Fibroblast of pulmonary artery (primary cell): ENCODE measurements at places on chromosomes 3 and 15.

GRCh38 chr15:78695046-78695671 is 54.1 kb upstream of the CHRNB4 start:
- no peak for DNase-seq

DNA sequence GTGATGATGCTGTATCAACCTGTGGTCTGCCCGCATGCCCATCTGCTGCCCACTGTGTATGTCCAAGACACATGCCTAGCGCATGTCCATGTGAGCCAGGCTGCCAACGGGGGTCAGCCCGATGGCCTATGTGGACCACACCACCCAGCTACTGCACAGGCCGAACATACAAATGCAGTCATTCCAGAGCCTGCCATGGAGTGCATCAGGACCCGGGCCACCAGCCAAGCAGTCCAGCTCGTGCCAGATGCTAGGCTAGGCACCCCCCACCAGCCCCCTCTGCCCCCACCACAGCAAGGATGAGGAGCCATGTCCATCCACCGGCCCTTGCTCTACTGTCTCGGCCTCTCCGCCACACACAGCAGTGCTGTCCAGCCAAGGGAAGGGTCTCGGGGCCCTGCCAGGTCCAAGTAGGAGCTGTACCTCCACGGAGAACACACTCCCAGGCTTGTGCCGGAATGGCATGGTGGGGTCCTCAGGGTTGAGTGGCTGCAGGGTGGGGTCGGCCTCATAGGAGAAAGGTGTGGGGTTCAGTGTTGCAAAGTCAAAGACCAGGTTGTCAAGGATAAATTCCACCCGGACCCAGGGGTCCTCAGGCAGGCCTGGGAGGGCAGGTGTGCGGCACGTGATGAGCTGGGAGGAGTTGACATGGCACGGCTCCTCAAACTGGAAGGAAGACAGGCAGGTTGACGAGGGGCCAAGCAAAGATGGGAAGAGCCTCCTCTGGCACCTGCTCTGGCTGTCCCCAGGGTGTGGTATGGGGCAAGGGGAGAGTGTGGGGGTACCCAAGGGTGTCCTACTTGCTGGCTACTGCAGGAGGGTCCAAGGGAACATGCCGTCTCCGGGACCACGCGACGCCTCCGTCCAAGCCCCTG is 15.3 kb downstream of the PLXNB1 start:
- no peak for DNase-seq

DNA sequence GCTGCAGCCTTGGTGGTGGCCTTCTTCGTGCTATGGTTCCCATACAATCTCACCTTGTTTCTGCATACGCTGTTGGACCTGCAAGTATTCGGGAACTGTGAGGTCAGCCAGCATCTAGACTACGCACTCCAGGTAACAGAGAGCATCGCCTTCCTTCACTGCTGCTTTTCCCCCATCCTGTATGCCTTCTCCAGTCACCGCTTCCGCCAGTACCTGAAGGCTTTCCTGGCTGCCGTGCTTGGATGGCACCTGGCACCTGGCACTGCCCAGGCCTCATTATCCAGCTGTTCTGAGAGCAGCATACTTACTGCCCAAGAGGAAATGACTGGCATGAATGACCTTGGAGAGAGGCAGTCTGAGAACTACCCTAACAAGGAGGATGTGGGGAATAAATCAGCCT is 10.4 kb downstream of the CYP8B1 start:
- no peak for DNase-seq

DNA sequence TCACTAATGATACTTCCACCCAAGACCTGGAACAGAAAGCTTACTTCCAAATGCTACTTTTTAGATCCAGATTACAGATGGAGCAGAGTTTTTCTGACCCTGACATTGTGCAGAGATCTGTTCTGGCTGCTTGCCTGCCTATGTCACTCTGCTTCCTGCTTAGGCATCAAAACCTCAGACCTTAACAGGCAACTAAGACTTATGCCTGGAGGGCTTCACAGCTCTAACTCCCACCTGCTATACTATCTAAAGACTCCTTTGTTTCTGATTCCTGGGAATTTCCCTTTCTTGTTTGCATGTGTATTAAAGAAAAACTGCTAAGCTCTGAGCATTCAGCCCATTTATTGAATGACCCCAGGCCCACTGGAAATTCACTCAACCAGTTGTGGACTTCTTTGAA is 157.4 kb upstream of the NPHP3 start:
- DNase-seq, result no peak

GRCh38 chr15:90036343-90036742 is 35.2 kb downstream of the ZNF710 start:
- DNase-seq, result no peak

DNA sequence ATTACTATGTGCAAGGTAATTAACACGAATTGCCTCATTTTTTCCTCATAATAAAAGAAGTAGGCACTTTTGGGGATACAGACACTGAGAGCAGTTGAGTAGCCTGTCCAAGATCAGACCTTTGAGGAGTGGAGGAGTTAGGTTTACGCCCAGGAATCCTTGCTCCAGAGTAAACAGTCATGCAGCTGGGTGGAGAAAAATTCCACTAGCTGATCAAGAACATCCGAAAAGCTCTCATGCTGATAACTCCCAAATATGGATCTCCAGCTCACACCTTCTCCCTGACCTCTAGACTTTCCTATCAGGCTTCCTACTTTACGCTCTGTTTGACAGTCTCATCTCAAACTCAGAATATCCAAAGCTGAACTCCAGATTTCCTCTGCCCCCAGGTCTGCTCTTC is 53.3 kb downstream of the ST6GAL1 start:
- DNase-seq, result no peak

- no peak for DNase-seq
Observed at GRCh38 chr15:30979457-30979856, 12.0 kb downstream of the MTMR10 start.

- DNase-seq, result no peak
Observed at GRCh38 chr3:77412584-77412983, 372.7 kb downstream of the ROBO2 start.

DNA sequence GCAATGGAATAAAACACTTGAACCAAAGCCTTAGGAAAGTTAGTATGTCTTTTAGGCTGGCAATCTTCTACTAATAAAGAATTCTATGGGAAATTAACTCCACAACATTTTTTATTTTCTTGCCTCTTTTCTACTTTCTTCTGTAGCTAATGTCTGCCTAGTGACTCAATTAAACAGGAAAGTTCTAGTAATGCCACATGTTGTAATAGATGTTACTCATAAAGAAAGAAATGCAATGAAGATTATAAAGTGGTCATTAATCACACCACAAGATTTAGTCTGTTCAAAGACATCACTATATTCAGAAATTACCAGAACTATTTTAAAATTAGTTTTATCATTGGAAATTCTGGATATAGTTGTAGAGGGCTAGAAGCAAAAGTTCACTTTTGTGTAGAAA is 329.7 kb downstream of the SI start:
- DNase-seq, result no peak

- no peak for DNase-seq
Observed at GRCh38 chr3:141063831-141064230, 12.7 kb downstream of the SPSB4 start.
